ENCODE measurements at places on chromosomes 16 and 17. TPM values are rescaled to one million over a fixed set of nuclear protein-coding genes. Genes with fewer than 3 reads are reported as not detected.

KIF18B gene
- 2.0 TPM for total RNA-seq

- DNase-seq: no peak
Measured at GRCh38 chr16:4859900-4860255, 12.6 kb downstream of the UBN1 start.

TLE7 gene
- total RNA-seq: not detected

DNA sequence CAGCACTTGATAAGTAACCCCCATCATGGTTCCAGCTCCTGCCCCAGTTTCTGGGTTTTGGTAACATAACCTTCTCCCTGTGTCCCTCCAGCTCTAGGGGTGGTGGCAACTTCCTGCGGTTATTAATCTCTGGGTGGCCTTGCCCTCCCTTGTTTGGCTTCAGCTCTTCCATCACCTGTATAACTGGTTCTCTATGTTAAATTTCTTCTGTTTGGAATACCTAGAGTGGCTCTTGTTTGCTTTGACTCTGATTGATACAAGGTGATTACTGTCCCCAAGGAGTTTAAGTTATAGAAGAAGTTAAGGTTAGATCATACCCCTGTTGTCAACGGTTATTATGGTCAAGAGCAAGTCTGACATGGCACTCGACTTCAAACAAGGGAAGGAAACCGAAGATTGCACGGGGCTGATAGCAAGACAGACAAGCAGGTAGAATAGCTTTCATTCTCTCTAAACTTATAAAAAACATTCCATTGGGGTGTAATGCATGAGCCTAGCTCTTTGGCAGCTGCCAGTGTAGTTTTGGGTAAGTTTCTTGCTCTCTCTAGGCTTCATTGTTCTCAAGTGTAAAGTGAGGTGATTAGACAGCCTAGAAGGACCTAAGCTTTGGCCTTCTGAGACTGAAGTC, 11.0 kb upstream of the CCR7 start:
- no peak for DNase-seq

TMEM235 gene
- 1.2 TPM for total RNA-seq

WFIKKN2 gene
- total RNA-seq: 111 TPM

ITGAL gene
- total RNA-seq: 4.9 TPM

GRCh38 chr17:39365242-39365641, 36.2 kb downstream of the FBXL20 start:
- DNase-seq: no peak

GEMIN4 gene
- 8.1 TPM for total RNA-seq

GRCh38 chr16:46768809-46769208, 20.7 kb upstream of the MYLK3 start:
- no peak for DNase-seq

GRCh38 chr17:66963909-66964771, at the start of gene CACNG4:
TSS of gene CACNG4 (plus strand) at chr17:66964707. CDS start at chr17:66964912, 205 bp downstream.
- DNase-seq: peak; percentile 89

DNA sequence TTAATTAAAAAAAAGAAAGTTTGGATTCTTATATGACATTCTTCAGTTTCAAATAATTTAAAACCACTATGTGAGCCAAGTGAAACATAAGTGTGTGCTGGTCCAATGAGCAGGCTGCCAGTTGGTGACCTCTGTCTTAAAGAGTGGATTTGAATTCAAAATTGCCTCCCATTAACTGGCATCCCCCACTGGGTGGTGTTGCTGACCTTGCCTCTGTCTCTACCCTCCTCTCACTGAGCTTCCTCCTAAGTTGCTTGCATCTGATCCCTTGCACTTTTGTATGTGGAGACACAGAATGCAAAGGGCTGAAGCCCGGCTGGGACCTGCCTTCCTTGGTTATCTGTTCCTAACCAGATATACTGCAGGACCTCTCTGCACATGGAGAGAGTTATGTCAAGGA, 160.6 kb downstream of the CYLD start:
- DNase-seq: no peak

PRR11 gene
- total RNA-seq: 4.1 TPM

GRCh38 chr17:51491416-51491815, 231.1 kb downstream of the UTP18 start:
- DNase-seq: no peak

CCDC92B gene
- 1.0 TPM for total RNA-seq
